Stimulated activated CD4-positive, alpha-beta T cell treated with anti-CD3 and anti-CD28 coated beads, Interleukin-1b, Interleukin-23, amount 100 ng/mL, for 24 hours (primary cell): ENCODE measurements at places on chromosomes 5 and 9.

DNA sequence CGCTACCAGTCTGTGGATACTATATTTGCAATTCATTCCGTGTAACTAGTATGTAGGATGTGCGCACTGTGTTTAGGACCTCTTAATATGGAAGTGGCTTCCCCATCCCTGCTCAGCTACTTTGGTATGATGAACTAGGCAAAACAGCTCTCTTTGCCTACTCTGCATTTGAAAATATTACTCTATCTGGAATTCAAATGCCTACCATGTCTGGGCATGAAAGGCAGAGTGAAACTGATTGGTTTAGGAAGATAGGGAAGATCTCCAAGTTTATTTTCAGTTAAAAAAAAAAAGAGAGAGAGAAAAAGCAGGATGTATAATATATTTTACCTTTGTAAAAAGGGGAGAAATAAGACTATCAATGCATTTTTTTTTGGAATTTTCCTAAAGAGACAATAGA, 74.1 kb upstream of the ELL2 start:
- DNase-seq = no peak

GRCh38 chr5:59533730-59534108, 359.8 kb downstream of the PDE4D start:
- DNase-seq = no peak

GRCh38 chr9:135924628-135925338, 17.4 kb upstream of the CAMSAP1 start:
- DNase-seq = no peak

- DNase-seq = peak; percentile 23
Observed at GRCh38 chr9:125126019-125126746, 17.1 kb downstream of the SCAI start.

GRCh38 chr9:928363-929042, 48.0 kb upstream of the DMRT3 start:
- DNase-seq = no peak

- DNase-seq = no peak
Observed at GRCh38 chr5:90739567-90739966, 181.0 kb downstream of the ADGRV1 start.
